ENCODE measurements at places on chromosomes 3 and 15.

- DNase-seq = no peak
Observed at GRCh38 chr15:38508647-38509046, 54.7 kb downstream of the FAM98B start.

- DNase-seq = no peak
Observed at GRCh38 chr15:27989838-27990237, 109.3 kb downstream of the OCA2 start.

DNA sequence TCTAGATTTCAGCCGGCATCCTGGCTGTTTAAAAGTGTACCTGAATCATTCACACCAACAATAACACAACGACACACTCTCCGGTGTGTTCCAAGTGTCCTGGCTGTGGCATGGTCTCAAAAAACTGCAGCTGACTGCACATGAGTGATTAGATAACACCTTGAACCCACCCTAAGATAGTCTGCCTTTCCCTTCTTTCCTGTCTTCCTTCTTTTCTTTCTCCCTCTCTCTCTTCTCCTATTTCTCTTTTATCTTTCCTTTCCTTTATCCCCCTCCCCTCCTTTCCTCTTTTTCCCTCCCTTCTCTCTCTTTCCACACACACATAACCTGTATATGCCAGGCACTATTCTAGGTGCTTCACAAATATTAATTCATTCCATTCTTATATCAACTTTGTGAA lies 1.2 kb upstream of the FAH start:
- DNase-seq = no peak

- no peak for DNase-seq
Observed at GRCh38 chr3:11998092-11998491, 6.1 kb upstream of the SYN2 start.

DNA sequence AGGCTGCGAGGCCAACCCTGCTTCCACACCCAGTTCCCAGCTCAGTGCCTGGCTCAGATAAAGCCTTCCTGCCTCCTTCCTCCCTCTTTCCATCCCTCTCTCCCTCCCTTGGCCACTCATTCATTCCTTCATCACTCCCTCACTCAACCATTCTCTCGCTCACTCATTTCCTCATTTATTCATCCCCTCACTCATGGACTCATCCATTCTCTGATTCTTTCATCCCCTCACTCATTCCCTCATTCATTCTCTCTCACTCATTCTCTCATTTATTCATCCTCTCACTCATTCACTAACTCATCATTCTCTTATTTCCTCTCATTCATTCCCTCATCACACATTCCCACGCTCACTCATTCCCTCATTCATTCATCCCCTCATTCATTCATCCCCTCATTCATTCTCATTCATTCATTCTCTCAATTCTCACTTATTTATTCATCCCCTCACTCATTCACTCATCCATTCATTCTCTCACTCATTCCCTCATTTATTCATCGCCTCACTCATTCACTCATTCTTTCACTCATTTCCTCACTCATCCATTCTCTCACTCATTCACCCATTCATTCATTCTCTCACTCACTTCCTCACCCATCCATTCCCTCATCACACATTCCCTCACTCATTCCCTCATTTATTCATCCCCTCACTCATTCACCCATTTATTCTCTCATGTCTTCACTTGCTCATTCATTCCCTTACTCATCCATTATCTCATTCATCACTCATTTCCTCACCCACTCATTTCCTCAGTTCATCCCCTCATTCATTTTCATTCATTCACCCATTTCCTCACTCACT lies 13.2 kb downstream of the ABTB1 start:
- no peak for DNase-seq

DNA sequence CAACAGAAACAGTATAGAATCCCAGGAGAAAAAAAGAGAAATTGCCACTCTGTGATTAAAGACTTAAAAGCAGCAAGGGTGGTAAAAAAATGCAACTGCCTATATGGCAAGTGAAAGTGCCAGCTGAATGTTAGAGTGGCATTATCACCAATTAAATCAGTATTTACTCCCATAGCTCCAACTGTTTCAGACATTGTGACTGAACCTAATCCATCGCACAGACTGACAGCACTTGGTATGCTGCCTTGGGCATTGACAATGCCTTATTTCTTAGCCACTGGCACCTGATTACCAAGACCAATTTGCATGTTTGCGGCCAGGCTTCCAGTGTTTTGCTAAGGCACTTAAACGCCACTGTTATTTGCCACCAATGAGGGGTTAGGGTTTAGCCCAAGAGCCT lies 201.9 kb upstream of the NECTIN3 start:
- no peak for DNase-seq

DNA sequence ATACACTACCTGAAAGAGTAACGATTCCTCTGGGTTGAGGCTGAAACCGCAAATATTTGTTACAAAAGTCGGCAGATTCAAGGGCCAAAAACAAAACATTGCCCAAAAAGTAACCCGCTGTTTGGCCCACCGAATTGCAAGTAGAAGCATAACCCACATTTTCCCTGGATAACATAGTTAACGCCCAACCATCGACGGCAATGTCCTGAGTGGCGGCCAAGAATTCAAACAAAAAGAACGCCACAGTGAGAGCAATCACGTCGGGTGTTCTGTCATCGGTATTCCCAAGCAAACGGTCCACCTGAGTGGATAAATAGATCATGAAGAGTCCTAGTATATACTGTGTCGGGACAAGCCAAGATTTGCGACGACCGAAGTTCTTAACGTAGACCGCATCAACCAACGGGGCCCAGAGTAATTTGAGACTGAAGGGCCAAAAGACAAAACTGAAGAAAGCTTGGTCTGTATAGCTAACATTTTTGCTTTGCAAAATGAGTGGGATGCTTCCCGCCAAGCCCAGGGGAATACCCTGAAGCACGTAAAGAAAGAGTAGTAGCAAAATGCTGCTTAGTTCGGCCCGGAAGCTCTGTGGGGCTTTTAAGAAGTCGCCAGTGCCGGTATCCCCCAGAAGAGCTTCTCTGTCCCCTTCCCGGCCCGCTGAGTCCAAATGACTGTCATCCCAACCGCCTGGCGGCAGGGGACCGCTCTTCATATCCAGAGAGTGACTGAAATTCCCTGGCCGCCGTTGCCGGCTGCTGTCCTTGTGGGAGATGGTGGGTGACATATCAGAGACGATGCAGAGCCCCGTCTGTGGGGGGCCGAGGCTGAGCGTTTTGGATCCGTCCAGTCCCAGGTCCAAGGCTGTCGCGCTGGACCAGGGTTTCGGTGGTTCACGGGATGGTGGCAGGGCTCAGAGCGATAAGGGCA lies 750 bp downstream of the SLC33A1 start:
- peak; percentile 27 for DNase-seq

DNA sequence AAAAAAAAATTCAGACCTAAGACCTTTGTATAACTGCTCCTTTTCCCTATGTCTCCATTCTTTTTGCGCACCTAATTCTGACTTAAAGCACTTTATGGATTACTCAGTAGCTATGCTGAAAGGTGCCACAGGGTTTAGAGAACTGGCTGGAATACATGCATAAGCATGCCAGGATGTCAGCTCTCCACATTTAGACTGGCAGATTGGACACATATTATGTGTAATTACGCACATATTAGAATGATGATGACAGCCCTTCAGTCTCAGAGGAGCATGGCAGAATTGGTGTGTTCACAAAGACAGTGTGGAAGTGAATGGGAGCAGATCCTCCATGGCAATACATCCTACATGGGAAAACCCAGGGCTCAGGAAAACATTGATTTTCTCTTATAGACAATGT lies 108.1 kb upstream of the LSAMP start:
- no peak for DNase-seq

DNA sequence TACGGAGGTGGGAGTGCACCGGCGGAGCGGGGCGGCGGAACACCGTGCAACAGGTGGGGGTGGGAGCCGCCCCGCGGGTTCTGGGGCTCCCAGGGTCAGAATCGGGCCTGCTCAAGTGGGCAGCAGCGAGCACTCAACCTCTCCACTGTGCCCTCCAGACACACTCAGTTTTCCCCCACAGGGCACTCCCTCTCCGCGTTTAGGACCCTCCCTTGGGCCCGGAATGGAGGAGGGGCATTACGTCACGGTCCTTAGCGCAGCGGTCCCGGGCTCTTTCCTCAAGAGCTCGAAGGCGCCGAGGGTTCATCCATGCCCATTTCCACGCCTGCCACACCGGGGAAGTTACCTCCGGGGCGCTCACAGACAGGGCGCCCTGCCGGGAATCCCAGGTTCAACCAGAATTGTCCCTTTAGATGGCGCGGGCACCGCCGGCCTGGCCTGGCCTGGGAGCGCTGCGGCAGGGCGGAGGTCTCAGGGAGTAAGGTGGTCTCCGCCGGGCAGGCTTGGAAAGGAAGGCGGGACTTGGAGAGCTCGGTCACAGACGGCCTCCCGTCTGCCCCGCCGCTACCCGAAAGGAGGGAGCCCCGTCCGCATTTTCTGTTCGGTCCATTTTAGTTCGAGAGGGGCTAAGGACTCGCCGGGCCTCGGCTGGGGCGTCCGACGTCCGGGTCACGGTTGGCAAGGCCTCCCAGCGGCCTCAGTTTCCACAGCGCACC lies 5.1 kb downstream of the RNU6-1 start:
- DNase-seq = no peak

DNA sequence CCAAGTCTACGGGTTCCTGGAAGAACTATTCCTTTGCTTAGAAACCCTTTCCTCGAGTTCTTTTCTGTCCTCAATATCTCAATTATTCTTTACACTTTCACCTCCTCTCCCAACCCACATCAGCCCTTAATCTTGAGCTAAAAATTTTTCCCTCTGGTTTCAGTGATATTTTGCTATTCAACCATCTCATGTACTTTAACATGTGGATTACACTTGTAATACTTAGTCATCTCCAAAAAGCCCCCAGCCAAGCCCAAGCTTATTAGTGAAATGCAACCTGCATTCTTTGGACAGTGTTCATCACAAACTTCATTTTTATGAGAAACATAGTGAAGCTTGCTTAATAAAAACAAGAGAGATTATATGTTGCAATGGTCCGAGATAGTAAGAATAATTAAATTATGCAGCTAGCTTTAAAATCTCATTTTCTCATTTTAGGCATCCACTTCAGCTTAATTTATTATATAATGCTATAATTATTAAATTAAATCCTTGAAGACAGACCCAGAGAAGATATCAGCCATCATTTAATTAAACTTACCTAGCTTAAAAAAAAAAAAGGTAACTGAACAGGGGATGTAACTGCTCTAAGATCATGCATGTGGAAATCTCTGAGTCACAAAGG lies 534.5 kb upstream of the TBL1XR1 start:
- DNase-seq = peak; percentile 86

- no peak for DNase-seq
Observed at GRCh38 chr15:58057559-58057958, 8.0 kb downstream of the ALDH1A2 start.

GRCh38 chr3:42698216-42698910 lies 4.2 kb downstream of the HHATL start:
- DNase-seq = no peak

GRCh38 chr15:32107477-32108080 lies 77.3 kb downstream of the CHRNA7 start:
- no peak for DNase-seq

- no peak for DNase-seq
Observed at GRCh38 chr3:139243710-139244109, 100.1 kb upstream of the MRPS22 start.

DNA sequence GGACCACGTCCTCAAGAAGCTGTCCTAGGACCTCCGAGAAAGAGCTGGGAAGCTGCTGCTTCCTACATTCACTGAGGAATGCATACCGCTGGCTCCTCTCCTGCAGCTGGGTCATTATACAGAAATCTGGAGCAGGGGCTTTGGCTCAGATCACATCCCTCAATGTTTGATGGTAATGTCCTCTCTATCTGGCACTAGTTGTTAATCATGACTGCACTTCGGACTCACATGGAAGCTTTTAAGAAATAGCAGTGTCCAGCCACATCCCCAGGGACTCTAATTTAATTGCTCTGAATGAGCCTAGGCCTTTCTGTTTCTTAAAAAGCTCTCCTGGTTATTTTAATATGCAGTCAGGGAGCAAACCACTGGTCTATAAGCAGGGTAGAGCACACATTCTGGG lies 25.7 kb upstream of the MYRIP start:
- DNase-seq = no peak

DNA sequence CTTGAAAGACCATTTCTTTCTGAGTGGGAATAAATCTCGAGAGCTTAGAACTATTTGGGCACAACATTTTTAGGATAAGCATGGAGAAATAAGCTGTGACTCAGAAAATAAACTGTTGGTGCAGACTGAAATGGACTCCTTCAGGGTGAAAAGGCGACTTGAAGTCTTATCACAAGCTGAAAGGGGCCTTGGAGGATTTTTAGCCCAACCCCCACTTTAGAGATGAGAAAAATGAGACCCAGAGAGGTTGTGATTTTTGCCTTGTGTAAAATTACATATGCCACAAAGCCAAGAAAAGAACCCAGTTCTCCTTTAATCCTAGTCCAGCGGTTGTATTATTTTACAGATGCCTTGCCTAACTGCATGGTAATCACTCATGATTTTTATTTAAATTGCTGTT lies 1.5 kb downstream of the ATP1B3 start:
- DNase-seq = peak; percentile 46

DNA sequence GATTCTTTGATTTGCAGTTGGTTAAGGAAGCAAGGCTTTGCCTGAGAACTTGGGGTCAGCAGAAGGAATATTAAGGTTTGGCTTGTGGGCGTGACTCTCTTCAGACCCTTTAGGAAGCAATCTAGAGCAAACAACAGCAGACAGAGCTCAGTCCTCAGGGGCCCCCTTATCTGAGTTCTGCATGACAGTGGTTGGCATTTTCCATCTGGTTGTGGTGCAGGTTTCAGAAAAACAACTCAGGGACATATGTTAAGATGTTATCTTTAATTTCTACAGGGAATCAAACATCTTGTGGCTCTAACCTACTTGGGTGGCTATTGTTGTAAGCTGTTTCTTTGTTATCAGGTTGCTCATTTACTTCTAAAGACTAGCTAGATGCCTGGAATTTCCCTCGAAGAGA lies 141.4 kb downstream of the VPS8 start:
- no peak for DNase-seq

GRCh38 chr15:55247766-55248427 lies 41.7 kb downstream of the RAB27A start:
- no peak for DNase-seq

All from fibroblast of skin of back (primary cell).